Renal cortical epithelial cell (primary cell): ENCODE measurements at places on chromosomes 6 and 20.

- no peak for DNase-seq
Observed at GRCh38 chr6:145863366-145863765, 48.8 kb upstream of the FBXO30 start.

- DNase-seq: no peak
Observed at GRCh38 chr20:63166193-63167020, 49.5 kb downstream of the YTHDF1 start.

- no peak for DNase-seq
Observed at GRCh38 chr6:151275121-151275520, 35.4 kb downstream of the AKAP12 start.

- DNase-seq: no peak
Observed at GRCh38 chr6:46254946-46255345, 84.2 kb upstream of the ENPP5 start.

GRCh38 chr6:45502456-45502855 is 124.7 kb upstream of the SUPT3H start:
- DNase-seq: no peak

DNA sequence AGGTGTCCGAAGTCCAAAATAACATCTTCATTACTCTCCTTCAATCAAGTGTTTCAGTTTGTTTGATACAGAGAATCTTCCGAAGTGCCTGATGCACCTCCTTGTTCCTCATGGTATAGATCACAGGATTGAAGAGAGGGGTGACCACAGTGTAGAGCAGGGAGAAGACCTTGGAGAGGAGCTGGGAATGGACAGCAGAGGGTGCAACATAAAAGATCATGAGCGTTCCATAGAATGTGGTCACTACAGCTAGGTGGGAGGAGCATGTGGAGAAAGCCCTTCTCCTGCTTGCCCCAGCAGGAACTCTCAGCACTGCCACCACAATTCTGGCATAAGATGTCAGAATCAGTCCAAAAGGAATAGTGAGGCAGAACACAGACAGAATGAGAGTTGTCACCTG is 11.9 kb downstream of the OR12D1 start:
- DNase-seq: no peak

DNA sequence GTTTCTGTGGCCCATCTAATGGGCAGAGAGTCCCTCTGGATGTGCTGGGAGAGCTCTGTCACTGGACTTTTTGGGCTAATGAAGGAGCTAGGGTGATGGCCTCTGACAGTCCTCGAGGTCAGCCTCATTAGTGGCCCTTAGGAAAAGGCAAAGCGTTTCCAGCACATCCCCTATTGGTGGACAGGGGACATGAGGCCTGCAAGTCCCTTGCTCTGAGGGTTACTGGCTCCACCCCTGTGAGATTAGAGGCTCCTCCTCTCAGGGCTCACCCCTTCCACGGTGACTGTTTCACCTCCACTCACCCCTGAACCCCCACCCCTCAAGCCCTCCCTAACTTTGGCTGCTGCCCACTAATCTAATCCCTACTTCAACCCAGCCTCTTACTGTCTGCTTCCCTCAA is 12.8 kb upstream of the FANCE start:
- no peak for DNase-seq

- DNase-seq: no peak
Observed at GRCh38 chr20:34060970-34061369, 51.1 kb downstream of the EIF2S2 start.

DNA sequence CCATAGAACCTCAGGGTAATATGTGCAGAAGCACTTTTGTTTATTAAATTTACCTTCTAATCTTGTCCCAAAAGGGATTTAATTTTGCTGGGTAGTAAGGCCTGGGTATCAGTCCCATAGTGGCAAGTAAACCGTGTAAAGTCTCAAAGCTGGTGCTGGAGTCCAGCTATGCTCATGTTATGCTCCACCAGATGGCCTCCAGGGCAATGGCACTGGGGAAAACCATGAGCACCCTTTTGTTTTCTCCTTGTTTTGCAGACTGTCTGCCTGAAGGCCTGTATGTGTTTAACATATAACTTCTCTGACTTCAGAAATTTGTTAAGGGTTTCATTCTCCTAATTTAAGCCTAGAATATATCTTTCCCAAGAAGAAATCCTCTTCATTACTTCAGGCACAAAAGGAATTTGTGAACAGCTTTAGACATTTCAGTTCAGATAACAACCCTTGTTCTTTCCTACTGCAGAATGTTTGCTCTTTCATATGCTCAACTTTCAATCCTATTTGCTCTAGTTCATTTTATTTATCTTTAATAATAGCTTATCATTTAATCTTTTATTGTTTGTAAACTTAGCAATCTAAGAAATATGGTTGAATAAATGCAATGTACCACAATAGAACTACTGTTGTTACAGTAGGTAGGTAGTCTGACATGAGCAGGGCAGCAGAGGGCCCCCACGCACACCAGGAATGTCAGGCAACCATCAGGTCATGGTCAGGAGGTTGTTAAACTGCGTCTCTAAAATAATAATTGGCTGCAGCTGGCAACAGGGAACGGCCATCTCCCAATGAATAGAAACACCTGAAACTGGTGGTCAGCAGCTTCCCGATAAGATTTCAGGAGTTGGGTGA is 162.8 kb downstream of the TENT5A start:
- DNase-seq: no peak

GRCh38 chr6:118350881-118351430 is 197.1 kb upstream of the PLN start:
- DNase-seq: no peak

- DNase-seq: no peak
Observed at GRCh38 chr20:23344336-23344735, 6.3 kb upstream of the NXT1 start.

DNA sequence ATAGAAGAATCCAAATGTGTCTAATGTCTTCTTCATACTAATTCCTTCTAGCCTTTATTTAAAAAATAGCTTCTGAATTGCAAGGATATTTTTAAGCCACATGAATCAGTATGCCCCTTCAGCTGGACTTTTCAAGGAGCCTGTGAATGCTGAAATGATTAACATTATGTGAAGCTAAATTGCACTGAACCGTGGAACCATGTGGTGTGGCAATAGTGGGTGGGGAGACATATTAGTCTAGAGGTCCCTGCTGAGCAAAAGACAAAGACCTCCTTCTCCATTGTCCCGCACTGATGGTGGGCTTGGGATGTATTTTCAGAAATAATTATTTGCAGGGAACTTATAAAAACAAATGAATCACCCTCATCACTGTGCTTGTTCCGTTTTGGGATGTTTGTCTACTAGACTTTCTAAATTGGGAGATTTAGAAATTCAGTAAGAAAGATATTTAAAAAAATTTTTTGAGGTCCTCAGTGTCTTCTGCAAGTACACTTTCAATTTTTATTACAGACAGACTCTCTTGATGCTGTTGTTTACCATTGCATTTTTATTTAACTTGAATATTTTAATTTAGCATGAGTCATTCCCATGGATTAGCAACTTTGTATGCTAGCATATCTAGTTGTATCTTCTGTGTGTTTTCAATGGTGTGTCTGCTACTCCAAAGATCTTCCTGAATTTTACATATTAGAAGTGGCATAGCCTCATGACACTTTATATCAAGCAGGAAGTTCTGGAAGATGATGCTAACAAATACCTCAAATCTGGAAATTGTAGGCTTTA is 238.1 kb downstream of the LAMA2 start:
- DNase-seq: peak; percentile 88

GRCh38 chr6:136624347-136624746 is 74.1 kb upstream of the MAP7 start:
- DNase-seq: no peak

- DNase-seq: no peak
Observed at GRCh38 chr6:4188801-4189200, 53.4 kb upstream of the ECI2 start.

DNA sequence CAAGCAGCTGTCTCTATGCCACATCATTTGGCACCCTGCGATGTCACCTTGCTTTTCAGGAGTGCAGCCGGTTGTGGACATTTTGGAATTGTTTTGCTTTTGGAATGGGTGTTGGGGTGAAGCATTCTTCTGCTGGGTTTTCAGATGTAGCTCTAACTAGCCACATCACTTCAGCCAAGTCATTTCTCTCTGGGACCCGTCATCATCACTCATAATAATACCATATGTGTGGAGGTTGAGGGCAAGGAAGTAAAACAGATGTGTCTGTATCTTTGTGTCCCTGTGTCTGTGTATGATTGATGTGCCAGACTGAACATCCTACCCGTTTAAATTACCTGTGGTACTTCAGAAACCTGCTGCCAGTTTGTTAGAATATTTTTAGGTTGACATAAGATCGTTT is 49.5 kb upstream of the TULP4 start:
- DNase-seq: no peak

DNA sequence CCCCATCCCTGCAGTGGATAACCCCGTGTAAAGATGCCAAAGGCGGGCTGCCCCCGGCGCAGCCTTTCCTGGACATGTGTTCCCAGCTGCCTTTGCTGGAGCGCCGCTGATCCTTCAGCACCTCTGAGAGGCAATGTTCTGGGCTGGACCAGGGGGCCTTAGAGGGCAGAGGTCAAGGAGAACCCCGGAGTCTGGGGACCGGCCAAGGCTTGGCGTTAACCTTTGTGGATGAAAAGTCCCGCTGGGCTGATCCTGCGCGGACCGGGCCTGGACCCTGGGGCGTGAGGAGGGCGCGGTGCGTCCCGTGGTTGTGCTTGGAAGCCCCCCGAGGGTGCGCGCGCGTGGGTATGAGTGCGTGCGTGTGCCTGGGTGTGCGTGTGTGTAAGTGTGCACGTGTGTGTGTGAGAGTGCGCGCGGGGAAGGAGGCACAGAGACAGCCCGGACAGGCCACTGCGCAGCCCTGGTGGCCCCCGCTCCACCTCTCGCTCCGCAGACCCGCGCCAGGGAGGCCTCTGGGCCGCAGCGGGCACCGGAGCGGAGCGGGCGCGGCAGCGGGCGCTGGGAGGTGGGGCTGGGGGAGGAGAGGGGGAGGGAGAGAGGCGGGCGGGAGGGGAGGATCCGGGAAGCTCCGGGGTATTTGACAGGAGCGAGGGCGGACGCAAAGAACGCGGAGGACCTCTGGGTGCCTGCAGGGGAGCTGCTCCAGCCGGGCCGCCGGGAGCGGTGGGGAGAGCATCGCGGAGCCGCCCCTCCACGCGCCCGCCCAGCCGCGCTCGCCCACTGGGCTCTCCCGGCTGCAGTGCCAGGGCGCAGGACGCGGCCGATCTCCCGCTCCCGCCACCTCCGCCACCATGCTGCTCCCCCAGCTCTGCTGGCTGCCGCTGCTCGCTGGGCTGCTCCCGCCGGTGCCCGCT is at the start of gene SMOC2:
SMOC2 (plus strand) TSS at position 665 of the 914 bp plus-strand sequence; CDS start at position 852, 187 bp downstream.
- DNase-seq: no peak

DNA sequence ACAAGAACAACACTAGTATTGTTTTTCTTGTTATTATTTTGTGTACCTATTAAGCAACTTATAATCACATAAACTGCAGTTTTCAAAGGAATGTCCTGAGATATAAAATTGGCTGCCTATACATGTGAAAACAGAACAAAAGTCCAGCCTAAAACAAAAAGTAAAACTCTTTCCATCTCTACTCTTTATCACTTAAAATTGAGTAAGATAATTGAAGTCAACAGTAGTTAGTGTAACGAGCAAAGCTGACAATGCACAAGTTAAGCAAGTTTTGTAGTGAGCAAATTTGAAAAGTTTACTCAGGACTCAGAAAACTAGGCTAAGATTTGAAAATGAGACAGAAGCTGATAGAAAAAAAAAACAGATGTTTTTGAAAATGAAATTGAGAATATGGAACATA is 941.4 kb upstream of the MAN1A1 start:
- DNase-seq: no peak

DNA sequence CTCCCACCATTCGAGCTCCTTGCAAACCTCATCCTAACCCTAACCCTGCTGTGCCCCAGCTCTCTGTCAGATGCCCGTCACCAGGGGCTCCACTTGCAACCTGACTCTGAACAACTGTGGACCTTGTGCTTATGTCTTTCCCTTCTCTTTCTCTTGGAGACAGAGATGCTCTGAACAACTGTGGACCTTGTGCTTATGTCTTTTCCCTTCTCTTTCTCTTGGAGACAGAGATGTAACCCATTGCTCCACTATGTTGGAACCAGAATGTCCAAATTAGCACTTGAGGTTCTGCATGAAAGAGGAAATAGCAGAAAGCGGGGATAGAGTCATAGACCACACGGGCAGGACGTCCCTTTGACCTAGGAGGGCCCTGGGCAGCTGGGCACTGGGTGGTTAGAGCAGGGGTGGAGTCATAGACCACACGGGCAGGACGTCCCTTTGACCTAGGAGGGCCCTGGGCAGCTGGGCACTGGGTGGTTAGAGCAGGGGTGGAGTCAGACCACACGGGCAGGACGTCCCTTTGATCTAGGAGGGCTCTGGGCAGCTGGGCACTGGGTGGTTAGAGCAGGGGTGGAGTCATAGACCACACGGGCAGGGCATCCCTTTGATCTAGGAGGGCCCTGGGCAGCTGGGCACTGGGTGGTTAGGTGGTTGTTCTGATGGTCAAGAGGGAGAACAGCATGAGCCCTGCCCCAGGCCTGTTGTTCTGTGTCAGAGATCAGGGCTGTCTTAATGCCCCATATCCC is 22.2 kb downstream of the PCMTD2 start:
- no peak for DNase-seq

- no peak for DNase-seq
Observed at GRCh38 chr6:71056656-71057055, 99.8 kb upstream of the B3GAT2 start.
